ENCODE measurements at places on chromosomes 5 and 9. TPM values are rescaled to one million over a fixed set of nuclear protein-coding genes. Genes with fewer than 3 reads are reported as not detected.

DNA sequence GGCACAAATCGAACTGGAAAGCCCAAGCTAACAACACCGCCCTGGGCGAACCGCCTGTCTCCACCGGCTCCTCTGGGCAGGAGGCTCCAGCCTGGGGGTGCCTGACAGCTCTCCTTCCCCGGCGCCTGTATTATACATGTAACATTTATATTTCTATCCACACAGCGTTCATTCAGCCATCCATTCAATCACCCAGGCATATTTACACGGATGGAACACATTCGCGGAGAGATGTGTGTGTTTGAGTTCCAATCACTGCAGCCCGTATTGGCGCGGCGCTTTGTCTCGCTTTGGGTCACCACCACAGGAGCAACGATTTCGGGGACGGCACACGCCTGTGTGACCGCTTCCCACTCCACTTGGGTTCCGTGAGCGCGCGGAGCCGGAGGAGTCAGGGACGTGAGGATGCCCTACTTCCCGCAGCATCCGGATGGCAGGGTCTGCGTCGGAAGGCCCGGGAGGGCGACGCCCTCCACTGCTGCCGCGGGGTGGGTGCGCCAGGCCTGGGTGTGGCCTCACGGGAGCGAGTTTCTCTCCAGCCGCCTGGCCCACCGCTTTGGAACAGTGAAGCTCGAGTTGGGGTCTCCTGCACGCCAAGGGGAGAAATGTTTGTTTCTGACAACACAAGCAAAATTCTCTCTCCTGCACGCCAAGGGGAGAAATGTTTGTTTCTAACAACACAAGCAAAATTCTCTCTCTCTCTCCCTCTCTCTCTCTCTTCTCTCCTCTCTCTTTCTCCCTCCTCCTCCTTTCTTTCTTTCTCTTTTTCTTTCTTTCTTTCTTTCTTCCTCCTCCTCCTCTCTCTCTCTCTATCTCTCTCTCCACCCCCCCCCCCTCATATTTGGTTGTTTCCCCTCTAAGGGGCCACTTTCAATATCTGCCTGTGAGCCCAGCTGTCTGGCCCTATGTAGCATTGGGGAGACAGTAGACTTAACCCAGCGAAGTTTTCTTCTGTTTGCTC is 1.1 kb upstream of the SV2C start:
- peak; percentile 48 for DNase-seq

DNA sequence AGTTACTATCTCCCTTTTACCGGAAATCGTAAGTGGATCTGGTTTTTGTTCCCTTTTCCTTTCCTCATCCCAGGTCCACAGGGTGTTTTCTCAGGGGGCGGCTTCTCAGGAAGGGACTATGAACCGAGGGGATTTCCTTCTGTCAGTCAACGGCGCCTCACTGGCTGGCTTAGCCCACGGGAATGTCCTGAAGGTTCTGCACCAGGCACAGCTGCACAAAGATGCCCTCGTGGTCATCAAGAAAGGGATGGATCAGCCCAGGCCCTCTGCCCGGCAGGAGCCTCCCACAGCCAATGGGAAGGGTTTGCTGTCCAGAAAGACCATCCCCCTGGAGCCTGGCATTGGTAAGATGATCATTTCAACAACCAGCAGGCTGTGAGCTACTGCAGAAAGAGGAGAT is 75.8 kb downstream of the GOLPH3 start:
- peak; percentile 27 for DNase-seq

DNA sequence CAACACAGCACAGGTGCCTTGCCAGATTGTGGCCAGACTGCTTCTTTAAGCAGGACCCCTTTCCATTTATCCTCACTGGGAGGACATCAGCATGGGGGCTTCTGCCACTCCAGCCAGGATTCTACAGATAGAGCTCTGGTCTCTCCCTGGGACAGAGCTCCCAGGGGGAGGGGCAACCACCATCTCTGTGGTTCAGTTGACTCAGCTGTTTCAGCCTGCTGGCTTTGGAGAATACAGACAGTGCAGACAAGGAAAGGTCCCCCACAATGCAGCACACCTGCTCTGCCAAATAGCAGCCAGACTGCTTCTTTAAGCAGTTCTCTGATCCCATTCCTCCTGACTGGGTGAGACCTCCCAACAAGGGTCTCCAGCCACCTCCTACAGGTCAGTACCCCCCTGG is 132.8 kb downstream of the OR2K2 start:
- no peak for DNase-seq

DNA sequence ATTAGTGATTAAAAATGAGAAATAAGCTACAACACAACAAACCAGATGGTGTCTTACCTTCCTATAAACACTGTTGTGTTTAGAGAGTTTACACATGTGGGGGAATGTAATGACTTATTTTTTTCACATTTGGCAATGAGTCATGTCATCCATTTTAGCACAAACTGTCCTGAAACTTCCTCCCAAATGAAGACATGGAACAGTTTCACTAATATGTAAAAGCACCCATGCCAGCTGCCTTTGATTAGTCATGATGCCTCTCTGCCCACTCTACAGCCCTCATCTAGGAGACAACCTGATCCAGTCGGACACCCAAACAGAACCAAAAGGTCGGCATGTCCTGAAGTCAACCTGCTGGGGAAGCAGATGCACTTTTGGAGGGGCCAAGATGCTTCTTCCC is 98.2 kb downstream of the SEMA5A start:
- DNase-seq = no peak

GRCh38 chr5:139862803-139863202 is 67.2 kb downstream of the PSD2 start:
- no peak for DNase-seq

DNA sequence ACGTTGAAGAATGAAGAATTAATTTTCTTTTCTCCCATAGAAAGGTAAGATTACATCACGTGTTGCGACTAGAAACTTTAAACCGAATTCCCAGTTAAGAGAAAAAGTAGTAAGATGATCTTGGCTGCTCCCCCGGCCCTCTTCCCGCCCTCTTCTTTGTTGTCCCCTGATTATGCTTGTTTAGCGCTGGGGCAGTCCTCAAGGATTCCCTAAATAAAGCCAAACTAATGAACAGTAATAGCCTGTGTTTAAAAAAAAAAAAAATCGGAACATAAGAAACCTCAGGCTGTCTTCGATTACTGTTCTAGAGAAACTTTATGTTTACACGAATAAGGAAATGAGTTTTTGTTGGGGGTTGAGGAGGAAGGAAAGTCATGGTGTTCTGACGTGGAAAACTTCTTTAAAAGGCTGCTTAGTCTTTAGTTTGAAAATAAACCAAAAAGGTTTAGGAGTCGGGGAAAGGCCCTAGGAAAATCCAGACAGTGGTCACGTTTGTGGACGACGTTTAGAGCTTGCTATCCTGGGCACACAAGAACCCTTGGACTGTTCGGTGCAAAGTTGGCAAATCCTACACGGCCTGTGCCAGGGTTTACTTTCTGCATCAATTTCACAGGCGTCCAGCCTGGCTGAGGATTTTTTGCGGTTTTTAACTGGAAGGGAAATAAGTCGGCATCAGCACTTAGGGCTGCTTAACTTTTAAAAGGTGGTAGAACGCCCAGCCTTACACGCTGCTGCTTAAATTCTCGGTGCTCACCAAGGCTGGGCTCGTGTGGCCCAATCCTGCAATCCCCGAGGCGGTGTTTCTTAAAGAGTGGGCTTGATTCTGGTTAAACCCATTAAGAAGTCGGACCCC is 1.1 kb upstream of the MAT2B start:
- DNase-seq = peak; percentile 91

DNA sequence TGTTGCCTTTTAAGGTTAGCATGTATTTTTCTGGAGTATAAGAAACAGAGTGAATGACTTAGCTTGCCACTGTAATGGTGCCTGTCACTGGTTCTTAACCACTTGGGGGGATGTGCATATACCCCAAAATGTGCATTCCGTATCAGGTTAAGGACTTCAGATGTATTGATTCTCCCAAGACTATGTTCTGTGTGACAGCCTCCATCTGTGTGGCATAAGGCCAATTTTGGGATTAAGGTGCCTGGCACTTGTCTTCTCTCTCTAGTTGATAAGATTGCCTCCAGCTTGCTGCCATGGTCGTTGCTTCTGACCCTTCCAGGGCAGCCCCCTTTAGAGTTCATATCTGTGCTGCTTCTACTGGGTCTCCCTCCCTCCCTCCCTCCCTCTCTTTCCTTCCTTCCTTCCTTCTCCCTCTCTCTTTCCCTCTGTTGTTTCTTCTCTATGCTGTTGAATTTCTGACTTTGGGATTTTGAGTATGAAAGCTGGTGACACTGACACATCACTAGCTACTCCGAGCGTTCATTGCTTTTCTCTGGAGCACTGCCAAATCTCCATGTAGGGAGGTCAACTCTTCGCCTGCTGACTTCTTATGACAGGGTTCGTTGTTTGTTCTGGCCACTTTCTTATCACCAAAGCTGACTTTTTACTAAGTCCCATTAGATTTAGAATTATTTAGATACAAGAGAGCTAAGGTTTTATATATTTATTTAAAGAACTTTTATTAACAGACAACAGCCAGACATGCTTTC is 31.0 kb downstream of the TNFAIP8 start:
- no peak for DNase-seq

DNA sequence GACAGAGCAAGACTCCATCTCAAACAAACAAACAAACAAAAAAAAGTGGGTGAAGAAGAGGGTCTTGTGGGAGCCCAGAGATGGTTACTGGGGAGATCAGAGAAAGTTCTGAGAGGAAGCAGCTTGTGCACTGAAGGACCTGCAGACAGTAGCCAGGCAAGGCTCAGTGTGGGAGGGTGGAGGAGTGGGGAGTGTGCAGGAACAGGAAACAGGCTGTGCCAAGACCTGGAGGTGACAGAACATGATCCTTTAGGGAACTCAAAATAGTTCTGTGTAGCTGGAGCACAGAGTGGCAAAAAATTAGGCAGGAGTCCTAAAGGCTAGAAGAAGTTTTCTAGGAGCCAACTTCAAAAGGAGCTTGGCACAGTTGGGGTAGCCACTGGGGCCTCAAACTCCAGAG is 19.2 kb upstream of the NANS start:
- no peak for DNase-seq

GRCh38 chr9:107895501-107896001 is 406.0 kb upstream of the KLF4 start:
- DNase-seq = no peak

- peak; percentile 15 for DNase-seq
Measured at GRCh38 chr9:86795047-86795442, 152.3 kb downstream of the GAS1 start.

DNA sequence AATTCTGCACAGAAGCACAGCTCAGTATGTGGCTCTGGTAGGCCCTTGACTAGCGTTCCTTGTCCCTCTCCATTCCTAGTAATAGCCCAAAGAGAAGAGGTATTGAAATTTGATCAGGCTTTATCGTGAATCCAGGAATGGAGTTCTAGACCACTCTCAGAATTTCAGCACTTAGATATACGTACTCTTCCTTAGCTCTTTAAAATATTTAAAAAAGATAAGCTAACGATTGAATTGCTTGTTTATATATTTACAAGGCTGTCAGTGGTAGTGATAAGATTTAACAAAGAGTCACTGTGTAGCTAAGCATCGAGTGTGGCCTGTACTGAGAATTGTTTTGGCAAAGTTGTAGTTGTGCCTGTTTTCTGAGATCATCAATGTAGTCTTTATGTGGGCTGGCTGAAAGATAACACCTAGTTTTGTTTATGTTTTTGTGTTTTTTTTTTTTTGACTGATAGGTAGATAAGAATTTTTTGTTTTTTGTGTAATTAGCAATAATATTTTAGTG is 2.5 kb downstream of the KIAA1958 start:
- no peak for DNase-seq

KCNIP1 gene
- 3.1 TPM for polyA plus RNA-seq

HSPA4 gene
- 81.5 TPM for polyA plus RNA-seq

OGN gene
- 2.0 TPM for polyA plus RNA-seq

SLC45A2 gene
- polyA plus RNA-seq = 0.22 TPM

CAMK2A gene
- polyA plus RNA-seq = 0.90 TPM
